ENCODE measurements at places on chromosomes 13 and 19.
A peak's percentile ranks its signal among the peaks of the same experiment; 100 is the strongest.

DNA sequence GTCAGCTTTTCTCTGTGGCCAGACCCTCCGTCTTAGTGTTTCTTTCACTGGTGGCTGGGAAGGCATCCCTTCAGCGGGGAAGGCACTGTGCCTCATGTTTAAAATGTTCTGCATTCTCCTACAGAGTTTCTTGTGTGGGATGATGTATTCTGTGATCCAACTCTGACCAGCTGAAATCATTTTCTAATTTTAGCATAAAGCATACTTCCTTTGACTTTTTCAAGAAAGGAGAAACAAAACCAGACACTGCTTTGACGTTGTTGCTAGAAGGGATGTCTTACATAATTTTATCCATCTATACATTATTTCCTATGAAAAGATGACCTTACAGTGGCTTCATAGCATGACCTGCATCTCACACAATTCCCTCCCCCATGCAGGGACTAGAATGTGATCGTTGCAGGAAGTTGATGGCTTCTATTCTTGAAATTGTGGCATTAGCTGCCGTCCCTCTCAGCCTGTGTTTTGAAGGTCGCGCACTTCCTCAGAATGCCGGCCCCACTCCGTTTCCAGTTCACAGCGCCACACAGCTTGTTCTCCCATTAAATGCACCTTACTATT is 38.6 kb upstream of the TEX29 start:
- no peak for DNase-seq

DNA sequence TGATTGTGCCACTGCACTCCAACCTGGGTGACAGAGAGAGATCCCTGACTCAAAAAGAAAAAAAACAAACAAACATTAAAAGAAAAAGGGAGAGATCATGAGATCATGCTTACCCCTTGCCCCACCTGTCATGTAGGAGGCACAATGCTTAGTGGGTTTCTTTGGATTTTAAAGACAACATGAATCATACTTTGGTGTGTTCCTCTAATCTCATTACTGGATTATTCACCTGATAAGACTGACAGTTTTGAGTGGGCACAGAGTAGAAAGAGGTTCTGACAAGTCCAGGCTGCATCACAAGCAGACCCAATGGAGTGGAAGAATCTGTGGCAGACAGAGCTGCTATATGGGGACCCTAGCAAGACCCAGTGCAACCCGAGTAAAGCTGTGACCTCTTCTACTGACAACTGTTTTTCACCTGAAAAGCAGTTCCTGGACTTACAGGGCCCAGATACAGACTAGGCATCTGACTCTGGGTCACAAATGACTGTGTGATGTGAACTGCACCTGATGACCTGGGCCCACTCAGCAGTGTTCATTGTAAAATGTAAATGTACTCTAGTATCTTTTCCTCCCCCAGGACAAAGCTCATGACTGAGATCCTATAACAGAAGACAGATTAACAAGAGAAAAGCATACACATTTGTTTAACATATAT is 28.9 kb upstream of the USP12 start:
- no peak for DNase-seq

GRCh38 chr19:34787059-34787824 is 14.2 kb upstream of the ZNF599 start:
- no peak for DNase-seq

- DNase-seq = peak; percentile 65
Measured at GRCh38 chr13:39612023-39612637, 9.1 kb upstream of the LHFPL6 start.

DNA sequence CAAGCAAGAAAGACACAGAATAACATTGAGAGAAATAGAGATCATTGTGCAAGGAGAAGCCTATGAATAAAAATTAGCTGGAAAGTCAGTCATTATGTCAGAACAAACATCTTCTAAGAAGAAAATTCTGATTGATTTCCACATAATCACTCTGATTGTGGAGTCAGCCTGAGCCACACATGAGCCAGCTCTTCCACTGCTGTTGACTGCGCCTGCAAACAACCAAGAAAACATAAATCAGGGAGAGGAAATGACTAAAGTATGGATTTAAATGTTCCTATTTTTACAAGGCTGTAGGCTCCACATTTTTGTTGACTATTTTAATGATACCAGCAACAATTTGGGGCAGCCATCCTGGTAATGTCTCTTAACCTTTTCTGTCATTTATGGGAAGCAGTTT is 962.3 kb downstream of the EFNB2 start:
- no peak for DNase-seq

DNA sequence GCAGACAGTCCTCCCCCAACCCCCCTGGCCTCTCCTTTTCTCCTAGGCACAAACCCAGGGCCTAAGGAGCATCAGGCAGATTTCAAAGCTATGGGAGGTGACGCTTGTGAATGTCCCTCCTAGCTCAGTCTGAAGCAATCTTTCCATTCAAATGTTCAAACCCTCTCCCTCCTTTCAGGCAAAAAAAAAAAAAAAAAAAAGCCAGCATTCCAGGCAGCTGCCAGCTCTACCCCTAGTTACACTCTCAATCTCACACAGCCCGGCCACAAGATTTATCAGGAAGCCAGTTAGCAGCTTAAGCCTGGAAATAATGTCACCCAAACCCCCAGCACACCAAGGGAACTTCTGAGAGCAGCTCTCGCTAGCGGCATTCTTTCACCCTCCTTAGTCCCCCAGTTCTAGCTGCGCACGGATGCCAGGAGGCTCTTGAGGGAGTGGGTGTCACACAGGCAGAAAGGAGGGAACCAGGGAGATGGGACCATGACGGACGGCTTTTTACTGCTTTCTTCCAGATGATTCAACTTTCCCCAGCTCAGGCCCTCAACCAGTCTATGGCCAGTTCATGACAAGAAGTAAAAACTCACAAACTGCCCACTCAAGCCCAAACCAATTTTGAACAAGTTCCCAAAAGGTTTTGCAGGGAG is 6.3 kb downstream of the SH3GL1 start:
- DNase-seq = no peak

DNA sequence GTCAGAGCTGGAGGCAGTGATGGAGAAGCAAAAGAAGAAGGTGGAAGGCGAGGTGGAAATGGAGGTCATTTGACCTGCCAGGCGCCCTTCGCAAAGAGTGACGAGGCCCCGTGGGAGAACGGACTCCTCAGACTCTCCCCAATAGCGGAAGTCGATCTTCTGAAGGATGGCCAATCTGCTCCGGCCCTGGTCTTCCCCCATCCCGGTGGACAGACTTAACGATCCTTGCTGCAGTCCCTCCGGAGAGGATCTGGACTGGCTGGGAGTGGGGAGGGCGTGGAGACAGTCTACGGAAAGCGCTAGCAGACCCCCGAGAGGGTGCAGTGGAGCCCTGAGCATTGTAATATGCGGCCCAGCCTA is 11.9 kb downstream of the EPS8L1 start:
- DNase-seq = no peak

DNA sequence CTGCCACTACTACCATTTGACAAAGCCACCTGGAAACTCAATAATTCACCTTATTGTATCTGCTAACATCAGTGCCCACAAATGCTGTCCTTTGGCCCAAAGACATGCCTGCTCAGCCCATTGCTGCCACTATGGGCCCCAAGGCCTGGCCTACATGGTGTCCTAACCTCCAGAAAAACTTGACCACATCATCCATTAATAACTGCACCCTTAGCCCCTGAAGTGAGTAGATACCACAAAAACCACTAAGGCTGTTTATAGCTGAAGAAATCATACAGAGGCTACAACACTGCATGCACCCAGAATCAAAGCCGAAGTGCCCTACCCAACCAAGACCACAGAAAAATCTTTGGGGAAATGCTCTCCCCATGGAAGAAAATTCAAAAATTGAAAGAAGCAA is 932.8 kb upstream of the SLITRK6 start:
- no peak for DNase-seq

DNA sequence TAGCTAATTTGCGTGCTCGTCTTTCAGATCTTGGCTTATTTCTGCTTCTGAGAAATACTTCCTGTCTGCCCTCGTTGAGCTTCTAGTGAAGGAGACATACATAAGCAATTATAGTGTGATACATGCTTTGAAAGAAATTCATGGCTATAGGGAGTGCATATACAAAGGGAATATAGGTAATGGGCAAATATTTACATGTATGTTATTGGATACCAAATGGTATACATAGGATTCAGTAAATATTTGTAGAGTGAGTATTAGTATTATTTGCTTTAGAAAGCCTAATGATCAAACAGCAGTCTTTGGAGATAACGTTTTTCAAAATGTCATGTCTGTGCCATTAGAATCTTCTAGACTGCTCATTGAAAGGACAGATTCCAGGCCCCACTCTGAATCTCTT is 5.2 kb downstream of the BRCA2 start:
- DNase-seq = no peak

- DNase-seq = no peak
Measured at GRCh38 chr13:64793131-64793530, 2437.0 kb downstream of the PCDH9 start.

- DNase-seq = no peak
Measured at GRCh38 chr13:113283904-113284303, 13.1 kb upstream of the LAMP1 start.

GRCh38 chr13:25707726-25708125 is 336.0 kb downstream of the ATP8A2 start:
- DNase-seq = no peak

DNA sequence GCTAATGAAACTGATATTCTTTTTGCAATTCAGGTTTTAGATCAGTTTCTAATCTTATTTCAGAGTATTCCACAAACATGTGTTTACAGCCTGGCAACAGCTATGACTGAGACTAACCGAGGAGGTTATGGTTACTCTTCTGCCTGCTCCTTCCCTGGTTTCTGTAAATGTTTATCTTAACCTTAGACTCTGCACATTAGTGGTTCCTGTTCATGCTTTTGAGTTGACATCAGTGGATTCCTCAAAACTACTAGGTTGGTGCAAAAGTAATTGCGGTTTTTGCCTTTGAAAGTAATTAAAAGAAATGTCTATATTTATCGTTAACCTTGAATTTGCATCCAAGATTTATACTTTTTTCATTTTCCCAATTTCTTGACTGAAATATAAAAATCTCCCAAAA is 237.0 kb upstream of the TSHZ3 start:
- no peak for DNase-seq

- no peak for DNase-seq
Measured at GRCh38 chr13:44266305-44266704, 107.3 kb upstream of the SERP2 start.

DNA sequence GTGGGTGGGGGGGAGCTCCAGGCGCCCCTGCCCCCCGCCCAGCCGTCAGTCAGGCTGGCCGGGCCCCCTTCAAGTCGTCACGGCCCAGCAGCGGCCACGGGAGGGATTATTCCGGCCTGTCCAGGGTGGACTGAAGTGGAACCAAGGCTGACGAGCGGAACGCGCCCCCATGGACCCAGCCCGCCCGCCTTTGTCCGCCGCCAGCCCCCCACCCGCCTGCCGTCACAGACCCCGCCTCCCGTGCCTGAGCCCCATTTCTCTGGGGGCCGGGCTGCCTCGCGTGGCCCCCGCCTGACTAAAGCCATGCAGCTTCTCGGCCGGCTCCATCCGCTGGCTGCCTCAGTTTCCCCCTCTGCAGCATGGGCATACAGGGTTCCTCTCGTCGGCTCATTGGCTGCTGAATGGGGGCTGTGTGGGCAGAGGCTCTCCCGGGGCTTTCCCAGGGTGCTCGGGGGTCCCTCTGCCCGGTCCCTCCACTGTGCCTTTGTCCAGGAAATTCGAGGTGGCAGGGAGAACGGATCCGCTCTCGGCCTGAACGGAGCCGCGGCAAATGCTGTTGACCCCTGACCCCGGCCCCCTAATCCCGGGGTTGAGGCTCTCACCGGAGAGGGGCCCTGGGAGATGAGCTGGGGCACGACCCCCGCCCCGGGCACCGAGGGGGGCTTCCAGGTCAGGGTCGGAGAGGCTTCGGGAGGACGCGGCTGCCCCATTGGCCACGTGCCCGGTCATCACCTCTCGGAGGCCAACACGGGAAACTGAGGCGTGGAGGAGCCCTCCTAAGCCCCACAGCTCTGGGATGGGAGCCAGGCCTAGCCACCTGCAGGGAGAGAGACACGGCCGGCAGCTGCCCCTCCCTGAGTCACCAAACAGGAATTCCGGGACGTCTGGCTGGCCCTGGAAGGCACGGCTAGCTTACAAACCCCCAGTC is 27.4 kb downstream of the EFNA2 start:
- no peak for DNase-seq

- no peak for DNase-seq
Measured at GRCh38 chr13:42803563-42804204, 22.3 kb downstream of the FAM216B start.

- peak; percentile 34 for DNase-seq
Measured at GRCh38 chr19:35828692-35829301, 16.2 kb upstream of the PRODH2 start.

DNA sequence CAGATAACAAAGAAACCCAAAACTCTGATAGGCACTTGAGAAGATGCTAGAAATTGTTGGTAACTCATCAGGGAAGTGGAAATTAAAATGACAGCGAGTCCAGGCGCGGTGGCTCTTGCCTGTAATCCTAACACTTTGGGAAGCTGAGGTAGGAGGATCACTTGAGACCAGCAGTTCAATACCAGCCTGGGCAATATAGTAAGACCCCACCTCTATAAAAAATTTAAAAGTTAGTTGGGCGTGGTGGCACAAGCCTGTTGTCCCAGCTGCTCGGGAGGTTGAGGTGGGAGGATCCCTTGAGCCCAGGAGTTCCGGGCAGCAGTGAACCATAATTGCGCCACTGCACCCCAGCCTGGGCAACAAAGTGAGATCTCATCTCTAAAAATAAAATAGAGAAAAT is 2.6 kb upstream of the RYR1 start:
- no peak for DNase-seq

GRCh38 chr13:24135674-24136300 is 24.7 kb upstream of the SPATA13 start:
- no peak for DNase-seq

GRCh38 chr13:110183910-110184309 is 123.0 kb downstream of the COL4A1 start:
- DNase-seq = no peak

DNA sequence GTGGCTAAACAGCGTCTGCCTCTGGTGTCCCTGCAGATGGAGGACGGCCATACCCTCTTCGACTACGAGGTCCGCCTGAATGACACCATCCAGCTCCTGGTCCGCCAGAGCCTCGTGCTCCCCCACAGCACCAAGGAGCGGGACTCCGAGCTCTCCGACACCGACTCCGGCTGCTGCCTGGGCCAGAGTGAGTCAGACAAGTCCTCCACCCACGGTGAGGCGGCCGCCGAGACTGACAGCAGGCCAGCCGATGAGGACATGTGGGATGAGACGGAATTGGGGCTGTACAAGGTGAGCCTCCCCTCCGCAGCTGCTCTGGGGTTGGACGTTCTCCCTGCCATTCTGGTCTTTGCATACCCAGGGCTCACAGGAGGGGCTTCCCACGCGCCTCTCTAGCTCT is 19.9 kb downstream of the UHRF1 start:
- DNase-seq = no peak
